ENCODE measurements at places on chromosomes 2 and 18.

- no peak for DNase-seq
Measured at GRCh38 chr18:59041819-59042815, 97.6 kb upstream of the SEC11C start.

DNA sequence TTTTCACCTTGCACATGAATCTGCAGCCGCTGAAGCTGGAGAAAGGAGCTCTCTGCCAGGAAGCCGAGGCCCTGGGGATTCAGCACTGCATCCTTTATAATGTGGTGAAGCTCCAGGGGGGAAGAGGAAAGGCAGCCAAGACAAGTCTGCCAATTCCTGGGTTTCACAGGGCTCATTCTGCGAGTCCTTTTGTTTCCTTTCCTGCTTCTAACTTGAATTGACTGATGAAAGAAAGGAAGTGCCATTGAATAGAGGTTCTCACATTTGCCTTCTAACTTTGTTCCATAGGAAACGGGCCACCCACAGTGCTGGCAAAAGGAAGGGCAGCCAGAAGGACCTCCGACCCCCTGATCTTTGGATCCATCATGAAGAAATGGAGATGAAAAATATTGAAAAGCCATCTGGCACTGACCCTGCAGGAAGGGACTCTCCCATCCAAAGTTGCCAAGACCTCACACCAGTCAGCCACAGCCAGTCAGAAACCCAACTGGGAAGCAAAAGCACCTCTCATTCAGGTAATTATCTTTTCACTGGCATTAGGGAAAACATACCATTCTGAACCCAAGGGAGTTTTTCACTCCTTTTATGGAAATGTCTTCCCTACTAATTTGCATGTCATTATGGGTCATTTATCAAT is 765.4 kb downstream of the MBD2 start:
- DNase-seq, result no peak

DNA sequence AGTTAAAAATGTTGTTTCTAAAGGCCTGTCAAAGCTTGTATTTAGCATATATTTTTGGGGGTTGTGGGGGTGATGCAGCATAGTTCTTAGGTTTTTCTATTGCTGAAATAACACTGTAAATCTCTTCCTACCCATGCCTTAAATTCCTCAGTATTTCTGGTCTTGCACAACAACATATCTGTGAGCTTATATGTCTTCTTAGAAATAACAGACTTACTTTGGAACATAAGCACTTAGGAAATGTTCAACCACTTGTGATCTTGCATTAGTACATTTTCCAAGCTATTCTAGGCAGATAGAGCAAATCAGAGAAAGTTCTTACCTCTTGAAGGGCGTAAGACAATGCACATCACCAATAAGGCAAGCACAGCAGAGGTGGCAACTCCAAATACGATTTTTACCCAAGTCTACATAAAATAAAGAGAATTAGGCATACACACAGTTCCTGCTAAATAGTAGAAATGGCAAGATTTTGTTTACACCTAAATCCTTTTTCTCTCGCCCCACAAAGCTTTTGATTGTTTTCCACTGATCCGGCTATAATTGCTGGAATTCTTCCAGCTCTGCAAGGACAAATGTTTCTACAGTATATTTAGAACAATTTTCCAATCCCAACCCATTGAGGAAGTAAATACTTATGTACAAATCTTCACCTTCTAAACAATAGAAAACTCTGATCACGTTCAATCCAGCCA is 512 bp downstream of the FAP start:
- DNase-seq, result no peak

DNA sequence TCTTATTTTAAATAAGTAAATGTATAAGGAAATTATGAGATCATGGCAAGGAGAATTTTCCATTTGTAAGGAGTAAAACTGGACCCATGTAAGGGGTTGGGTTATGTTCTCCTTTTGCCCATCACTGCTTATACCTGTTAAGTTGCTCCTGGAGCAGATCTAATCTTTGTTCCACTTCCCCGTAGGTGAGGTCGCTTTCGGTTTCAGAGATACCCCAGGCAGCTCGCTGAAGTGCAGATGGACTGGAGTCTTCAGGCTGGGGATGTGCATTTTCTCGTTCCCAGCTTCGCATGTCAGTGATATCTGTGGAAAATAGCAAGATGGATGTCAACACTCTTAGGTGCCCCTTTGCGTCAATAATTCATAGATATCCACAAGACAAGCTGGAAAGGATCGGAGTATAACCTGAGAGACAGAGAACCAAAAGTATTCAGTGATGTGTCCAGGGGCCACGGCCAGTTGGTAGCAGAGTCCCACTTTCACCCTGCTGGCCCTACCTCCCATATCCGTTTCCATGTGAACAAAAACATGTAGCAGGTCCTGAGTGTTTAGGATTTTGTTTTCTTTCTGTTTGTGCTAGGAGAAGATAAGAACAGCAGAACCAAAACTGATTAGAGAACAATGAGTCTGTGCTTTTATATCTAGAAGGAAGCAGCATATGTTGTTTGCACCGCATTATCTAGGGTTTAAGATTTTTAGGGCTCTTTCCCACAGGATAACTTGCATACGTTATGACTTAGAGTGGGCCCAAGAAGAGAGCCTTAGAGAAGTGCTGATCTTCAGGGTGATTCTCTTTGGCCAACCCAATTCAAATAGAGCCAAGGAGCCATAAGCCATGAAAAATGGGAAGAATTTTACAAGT is 36.0 kb downstream of the GCA start:
- DNase-seq, result no peak

DNA sequence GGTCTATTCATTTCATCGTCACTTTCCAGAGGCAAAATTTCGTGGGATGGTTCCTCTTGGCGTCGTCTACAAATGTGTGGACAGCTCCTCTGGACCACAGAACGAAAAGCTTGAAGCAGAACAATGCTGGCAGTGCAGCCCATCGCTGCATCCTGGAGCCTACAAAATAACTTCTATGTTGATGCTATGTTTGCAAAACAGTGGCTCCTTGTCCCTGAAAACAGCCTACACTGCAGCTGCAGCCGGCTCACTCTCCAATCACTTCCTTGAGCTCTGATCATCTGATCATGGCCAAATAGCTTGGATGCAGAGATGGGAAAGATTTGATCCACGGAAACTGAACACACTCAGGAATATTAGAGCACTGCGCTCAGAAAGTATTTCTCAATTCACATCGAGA is 60.0 kb downstream of the DOCK10 start:
- DNase-seq, result no peak

DNA sequence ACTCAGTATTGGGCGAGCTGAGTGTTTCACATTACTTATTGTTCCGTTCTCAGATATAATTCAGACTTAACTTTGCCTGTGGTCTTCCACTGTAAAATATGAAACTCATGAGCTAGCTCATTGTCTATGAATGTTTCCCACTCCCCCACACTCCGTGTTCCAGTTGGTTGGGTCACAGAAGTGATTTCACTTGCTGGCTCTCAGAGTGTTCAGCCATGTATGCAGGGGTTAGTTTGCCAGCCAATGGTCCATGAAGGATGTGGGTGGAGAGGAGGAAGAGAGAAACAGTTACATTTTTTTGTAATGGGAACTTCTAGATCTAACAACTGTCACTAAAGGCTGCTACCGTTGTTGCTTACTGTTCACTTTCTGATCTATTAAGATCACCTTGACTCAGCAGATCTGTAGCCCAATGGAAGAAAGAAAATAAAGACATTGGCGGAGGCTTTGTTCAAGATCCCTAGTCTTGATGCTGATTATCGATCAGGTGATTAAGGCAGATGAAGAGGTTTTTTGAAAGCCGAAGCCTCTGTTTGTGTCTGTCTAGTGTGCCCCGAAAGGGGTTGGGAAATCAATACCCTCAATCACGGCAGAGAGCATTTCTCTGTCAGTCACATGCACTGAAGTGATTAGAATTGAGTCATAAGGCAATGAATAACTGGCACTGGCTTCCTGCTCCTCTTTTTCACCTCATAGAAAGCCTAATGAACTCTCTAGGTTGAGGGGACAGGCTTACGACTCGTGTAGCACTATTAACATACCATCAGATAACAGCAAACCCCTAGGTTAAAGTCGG is 279.7 kb upstream of the FIGN start:
- DNase-seq, result no peak

GRCh38 chr2:113831161-113831560 is 58.7 kb upstream of the ACTR3 start:
- no peak for DNase-seq

DNA sequence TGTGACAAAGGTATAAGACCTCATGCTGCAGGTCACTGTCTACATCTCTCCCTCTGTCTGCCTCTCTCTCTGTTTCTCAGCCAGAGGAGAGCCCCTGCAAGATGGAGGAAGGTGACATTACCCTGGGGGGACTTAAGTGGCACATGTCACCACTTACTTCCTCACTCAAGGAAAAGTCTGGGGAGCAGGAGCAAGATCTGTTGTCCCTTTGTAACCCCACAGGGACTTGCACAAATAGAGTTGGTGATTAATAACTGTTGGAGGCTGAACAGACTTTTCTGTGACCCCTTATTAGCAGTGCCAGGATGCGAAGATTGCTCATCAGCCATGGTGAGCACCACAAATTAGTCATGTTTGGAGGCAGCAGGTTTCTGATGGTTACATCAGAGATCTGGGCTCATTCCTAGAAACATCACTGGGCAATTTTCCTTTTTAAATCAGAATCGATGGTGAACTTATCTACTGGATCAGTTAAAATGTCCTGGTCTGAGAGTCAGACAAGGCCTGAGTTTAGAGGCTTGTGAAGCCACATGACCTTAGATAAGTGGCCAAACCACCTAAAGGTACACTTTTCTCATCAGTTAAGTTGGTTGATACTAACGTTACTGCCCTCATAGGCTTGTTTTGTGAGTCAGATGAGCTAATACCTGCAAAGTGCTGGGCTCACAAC is 81.2 kb upstream of the LTBP1 start:
- no peak for DNase-seq

DNA sequence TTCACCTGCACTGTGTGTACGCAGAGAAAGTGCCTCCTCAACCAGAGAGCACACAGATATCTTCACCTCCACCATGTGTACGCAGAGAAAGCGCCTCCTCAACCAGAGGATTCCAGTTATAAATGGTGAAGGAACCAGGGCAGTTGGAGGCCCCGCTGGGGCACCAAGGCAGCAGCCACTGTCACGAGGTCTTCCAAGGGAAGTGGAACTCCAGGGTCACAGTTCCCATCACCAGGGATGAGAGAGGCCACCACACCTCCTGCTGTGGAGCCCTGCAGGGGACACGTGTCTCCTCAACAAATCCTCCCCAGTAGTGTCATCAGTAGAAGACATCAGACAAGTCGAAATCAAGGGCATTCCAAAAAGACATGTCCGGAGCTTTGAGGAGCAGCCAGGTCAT is 28.2 kb upstream of the NFATC1 start:
- DNase-seq, result no peak

GRCh38 chr2:145691659-145692058 is 1171.7 kb upstream of the ZEB2 start:
- no peak for DNase-seq

DNA sequence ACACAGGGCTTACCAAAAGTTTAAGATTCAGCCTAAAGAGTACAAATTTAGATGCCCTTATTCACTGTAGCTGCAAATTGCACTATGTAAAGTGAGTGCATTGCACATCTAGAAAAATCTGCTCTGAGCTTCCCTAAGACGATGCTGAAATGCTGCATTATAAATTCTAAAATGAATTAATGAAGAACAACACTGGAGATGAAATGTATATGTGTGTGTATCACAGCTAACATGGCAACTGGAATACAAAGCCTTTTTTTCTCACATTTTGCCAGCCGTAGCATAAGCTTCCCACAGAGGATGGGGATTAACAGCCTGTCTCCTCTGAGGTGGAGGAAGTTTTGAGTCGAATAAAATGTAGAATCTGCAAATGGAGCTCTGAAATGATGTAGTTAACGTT is 338.3 kb upstream of the ZEB2 start:
- DNase-seq, result no peak

GRCh38 chr2:151161821-151162551 is 99.7 kb downstream of the RBM43 start:
- no peak for DNase-seq

DNA sequence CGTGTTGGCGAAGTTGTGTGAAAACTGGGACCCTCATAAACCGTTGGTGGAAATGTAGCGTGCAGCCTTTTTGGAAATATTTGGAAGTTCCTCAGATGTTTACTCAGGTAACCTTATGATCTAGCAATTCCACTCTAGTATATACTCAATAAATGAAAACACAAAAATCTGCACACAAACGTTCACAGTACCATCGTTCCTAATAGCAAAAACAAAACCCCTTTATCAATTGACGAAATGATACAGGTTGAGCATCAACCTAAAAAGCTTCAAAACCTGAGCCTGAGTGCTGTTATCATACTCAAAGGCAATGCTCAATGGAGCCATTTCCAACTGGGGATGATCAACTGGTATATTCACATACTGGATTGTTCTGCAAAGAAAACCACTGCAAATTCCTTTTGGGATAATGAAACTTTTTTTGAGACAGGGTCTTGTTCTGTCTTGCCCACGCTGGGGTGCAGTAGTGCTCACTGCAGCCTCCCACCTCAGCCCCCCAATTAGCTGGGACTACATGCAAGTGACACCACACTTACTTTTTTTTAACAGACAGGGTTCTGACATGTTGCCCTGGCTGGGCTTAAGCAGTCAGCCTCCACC is 777 bp upstream of the C18orf32 start:
- no peak for DNase-seq

GRCh38 chr2:175518206-175518605 is 336.7 kb upstream of the ATP5MC3 start:
- no peak for DNase-seq

DNA sequence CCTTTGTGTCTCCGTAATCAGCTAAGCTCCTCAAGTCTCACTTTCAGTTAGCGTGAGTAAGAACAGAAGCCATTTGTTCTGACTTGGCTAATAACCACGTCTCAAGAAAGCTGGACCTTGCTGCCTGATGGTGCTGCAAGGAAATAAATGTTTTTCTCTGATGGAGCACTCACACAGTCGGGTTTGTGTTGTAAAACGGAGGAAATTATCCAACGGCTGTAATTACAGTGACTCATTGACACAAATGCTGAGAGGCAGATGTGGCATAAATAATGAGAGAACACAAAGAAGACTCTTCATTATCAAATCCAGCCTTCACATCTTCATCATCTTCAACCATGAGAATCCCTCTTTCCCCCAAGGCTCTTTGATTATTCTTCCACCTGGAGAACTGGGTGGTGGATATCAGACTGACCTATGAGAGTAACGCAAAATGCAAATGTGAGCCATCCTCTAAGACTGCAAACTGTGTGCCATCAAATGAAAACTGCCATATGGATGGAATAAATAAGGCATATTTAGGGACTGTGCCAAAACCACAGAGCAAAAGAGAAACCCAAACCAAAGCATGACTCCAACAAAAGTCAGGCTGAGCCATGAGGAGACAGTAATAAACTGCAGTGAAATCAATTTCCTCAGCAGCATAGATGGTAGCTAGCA is 252.6 kb downstream of the RND3 start:
- DNase-seq, result no peak

- DNase-seq, result no peak
Measured at GRCh38 chr2:239523147-239523953, 122.5 kb upstream of the HDAC4 start.

- no peak for DNase-seq
Measured at GRCh38 chr2:200592406-200593075, 6.7 kb downstream of the AOX1 start.

- DNase-seq, result no peak
Measured at GRCh38 chr18:13278062-13278630, 59.6 kb downstream of the LDLRAD4 start.

- no peak for DNase-seq
Measured at GRCh38 chr2:102449370-102449974, 23.6 kb upstream of the SLC9A4 start.
